SJCRH30 (cell line): ENCODE measurements at places on chromosomes 6 and 20.

DNA sequence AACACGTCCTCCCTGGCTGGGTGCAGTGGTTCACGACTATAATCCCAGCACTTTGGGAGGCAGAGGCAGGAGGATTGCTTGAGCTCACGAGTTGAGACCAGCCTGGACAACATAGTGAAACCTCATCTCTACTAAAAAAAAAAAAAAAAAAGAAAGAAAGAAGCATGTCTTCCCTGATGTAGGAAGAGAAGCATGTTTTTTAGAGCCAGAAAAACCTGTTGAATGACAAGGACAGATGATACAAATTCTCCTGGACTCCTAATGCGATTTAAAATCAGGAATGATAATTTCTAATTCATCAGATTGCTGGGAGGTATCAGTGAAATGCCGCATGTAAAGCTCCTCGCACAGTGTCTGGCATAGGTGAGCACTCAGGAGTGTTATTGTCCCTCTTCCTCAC, 23.7 kb upstream of the SEC63 start:
- DNase-seq: no peak

DNA sequence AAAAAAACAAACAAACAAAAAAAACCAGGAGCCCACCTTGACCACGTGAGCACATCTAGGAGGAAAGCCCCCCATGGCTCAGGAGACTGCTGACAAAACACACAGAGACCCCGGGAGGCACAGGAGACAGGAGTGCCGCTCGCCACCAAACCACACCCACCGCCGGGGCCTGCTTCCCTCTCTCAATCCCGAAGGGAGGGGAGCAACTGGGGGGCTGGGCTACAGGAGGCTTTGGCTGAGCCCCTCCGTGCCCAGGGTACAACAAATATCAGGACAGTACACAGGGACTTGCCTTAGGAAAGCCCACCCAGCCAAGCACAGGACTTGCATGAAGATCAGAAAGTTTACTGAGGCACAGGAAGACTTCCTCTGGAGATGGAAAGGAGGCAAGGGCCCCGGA, 102.5 kb downstream of the TAF4 start:
- no peak for DNase-seq

- DNase-seq: no peak
These were observed 893 bp downstream of the POLR1H start for GRCh38 chr6:30061858-30062458.

DNA sequence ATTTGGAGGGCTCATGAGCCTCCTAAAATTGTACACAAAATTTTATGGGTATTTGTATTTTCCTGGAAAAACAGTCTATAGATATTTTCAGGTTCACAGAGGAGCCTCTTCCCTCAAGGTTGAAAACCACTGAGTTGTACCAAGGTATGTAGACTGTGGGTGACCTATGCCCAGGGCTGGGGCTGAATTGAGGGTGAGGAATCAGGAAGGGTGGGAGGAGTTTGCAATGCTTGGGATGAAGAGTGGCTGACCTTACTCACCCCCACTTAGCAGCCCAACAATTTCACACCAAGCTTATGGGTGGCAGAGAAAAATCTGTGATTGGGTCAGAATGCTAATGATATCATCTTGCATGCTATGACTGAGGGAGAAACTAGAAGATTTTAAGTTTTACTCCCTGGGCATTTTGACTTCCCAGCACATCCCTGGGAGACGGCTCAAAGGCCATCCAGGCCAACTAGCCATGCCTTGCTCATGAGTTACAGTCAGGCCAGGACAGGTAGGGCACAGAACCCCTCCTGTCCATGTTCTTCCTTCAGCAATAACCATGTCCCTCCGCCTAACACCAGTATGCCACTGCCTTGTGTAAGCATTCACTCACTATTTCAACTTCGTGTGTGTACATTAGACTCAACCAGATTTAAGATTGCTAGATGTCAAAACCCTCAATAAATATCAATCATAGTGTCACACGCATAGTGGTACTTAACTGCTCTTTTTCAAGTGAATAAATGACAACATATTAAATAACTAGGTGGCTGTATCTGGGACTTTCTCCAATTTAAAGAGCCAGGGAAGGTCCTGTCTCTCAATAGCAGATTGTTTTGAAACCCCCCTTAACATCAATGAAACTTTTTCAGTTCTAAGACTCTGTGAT, 16.6 kb downstream of the ADTRP start:
- no peak for DNase-seq

GRCh38 chr6:22251348-22251747, 45.5 kb downstream of the PRL start:
- DNase-seq: no peak

DNA sequence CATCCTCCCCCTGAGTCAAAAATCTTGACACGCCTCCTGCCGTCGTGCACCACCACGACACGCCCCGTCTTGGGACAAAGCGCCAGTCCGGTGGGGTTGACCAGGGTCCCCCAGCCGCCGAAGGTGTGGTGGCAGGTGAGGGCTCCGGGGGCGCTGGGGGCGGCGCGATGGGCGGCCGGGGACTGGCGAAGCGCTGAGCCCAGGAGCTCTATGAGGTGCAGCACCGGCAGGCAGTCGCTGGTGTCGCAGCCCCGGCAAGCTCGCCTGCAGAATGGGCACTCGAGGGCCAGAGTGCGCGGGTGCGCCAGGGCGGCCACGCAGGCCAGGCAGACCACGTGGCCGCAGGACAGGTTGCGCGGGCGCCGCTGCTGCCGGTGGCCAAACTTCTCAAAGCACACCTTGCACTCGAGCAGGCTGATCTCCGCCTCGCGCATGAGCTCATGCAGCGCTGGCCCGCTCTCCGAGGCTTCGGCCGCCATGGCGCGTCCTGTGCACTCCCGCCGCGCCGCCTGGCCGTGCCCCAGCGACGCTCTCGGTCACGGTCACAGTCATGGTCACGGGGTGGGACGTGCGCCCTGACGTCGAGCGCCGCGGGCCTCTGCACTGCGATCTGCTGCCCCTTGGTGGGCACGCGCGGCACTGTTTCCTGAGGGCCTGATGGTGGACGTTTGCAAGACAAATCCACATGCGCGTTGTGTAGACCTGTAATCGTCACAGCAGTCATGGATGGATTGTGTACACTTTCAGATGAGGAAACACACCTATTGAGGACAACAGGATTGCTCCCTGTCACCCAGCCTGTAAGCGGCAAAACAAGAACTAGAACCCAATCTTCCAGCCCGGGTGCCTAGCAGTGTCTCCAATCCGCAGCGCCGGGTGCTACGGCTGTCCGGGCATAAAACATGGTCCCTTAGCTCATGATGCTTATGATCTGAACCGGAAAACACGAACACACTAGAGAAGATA, at the start of gene NHLRC1:
TSS of gene NHLRC1 (minus strand) at position 550 of the 966 bp plus-strand sequence. CDS start at position 479, 71 bp downstream.
- DNase-seq: no peak

DNA sequence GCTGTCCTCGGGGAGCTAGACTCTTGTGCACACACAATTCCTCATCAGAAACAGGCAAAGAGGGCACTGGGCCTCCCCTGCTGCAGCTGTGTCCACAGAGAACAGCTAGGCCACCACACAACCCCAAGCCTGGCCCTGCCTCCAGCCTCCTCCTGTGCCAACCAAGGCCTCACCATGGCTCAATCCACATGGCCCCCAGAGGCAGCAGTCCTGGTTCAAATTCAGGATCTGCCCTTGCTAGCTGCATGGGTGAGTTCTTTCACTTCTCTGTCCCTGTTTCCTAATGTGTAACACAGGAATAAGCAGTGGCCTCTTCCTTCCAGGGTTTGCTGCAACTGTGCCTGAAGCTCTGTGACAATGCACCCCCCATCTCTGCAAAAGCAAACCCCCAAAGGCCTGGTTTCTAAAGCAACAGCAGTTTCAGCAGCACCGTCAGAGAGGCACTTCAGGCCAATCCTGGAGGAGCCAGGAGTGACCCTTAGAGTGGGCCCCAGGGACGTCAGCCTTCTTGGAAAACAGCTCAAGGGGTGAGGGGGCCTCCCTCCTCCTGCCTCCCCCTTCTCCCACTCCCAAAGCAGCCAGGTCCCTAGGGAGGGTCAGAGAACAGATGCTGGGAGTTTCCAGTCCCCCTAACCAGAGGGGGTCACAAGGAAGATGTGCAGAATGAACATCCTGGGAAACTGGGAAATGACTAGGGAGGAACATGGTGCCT, 2.2 kb downstream of the ADISSP start:
- no peak for DNase-seq

GRCh38 chr20:42484790-42485375, 704.8 kb downstream of the PTPRT start:
- no peak for DNase-seq

DNA sequence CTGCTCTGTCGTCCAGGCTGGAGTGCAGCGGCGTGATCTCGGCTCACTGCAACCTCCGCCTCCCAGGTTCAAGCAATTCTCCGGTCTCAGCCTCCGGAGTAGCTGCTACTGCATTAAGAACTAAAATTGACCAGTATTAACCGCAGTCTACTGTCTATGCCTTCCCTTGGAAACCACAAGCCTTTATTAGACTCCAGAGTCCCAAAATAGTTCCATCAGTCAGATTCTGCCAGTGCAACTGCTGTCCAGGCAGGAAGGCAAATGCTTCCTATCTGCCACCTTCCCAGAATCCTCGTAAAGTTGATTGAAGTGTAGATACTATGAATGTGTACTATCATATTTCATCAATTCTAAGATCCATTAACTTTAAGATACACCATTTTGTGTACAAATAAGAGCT, 16.7 kb downstream of the KAT14 start:
- DNase-seq: no peak

- no peak for DNase-seq
These were observed 10.1 kb downstream of the DNTTIP1 start for GRCh38 chr20:45801851-45802250.

DNA sequence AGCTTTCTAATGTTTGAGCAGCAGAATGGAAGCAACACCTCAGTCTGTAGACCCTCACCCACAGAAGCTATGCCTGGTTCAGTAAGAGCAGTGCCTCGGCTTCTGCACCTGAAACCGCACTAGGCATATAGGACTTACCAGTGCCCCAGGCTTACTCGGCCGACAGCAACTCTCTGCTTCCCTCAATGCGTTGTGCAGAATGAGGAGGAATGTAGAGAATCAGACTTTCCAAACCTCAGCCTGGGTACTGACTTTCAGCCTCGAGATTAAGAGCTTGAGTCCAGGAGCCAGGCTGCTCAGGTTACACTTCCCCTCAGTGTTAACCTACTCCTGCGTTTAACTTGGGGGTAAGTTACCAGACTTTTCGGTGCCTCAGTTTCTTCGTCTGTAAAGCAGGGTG, 8.6 kb downstream of the EYA2 start:
- peak; percentile 45 for DNase-seq

DNA sequence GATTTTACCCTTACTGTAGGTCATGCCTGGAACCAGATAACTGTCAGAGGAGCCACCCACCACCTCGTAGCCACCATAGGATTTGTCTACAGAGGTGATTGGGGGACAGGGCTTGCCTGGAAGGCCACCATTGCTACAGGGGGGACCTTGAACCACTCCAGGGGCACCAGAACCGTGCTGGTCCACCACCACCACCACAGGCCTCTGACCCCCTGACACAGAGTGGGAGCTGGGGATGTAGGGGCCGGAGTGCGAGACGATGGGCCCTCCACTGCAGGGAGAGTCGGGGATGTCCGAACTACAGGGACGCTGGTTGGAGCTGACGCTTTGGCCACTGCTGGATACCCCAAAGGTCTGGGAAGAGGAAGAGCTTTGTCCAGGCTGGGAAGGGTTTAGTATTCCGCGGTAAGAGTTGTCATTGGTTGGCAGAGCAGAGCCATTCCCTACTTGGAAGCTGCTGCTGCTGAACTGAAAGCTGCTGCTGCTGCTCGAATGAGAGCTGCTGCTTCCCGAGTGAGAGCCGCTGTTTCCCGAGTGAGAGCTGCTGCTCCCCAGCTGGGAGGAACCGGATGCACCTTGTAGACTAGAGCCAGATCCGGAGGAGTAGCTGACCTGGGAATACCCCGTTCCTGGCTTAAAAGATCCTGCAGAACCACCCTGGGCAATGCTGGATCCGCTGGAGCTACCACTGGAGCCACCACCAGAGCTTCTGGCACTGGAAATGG, 2.2 kb downstream of the PSORS1C1 start:
- DNase-seq: no peak

DNA sequence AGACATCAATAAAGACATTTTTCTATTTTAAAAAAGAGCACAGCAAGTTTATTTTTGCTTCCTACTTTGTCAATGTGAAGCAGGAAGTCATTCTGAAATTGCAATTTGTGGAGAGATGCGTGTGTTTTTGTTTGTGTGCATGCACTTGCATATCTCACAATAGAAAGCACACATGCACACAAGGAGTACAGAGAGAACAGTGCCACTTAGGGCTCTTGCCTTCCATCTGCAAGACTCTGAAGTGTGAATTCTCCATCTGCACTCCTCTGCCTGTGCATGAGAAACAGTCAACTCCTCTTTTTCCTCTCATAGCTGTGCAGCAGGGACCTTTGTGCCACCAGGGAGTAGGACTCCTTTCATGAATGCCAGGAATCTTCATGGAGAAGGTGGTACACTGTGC, 316.3 kb upstream of the CNR1 start:
- no peak for DNase-seq

GRCh38 chr6:148514091-148514845, 171.6 kb downstream of the SASH1 start:
- no peak for DNase-seq

DNA sequence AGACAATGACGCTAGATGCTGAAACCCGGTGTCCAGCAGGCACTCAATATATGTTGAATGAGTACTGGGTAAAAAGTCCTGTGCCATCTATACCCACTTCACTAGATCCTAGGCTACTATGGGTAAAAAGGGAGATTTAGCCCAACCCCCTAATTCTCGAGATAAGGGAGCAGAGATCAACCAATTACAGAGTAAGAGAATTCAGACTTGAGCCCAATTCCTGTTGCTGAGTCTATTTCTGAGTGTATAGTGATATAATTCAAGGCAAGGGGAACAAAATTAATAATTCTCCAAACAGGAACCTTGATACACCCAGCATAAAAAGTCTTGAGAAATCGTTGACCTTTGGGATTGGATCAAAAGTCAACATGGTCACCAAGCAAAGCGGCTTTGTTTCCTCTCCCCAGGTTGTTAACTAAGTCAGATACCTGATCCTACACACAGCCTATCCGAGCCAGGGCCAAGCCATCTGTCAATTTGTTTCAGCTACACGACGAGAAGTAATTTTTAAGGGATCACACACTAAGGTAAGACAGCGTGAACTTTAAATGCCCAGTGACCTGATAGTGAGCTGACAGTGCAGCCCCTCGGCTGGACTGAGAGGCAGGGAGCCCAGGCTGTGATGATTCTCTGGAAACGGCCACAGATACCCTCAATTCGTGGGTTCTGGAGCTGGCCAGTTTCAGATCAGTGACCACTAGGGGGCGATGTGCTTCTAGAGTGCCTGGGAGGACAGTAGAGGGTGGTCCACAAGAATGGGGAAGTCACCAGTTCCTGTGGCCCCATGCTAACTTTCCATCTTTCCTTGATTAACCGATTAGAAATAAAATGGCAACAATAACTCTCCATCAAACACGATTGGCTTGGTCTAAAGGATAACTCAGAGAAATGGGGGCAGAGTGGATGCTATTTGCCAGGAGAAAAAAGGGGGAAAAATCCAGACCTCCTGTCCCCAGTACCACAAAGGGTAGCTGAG, 46.2 kb downstream of the SLC22A23 start:
- peak; percentile 77 for DNase-seq

- no peak for DNase-seq
These were observed 4.6 kb upstream of the DST start for GRCh38 chr6:56647172-56647762.

GRCh38 chr20:53655625-53656292, 62.1 kb upstream of the ZNF217 start:
- DNase-seq: no peak

- no peak for DNase-seq
These were observed 59.7 kb upstream of the SMIM29 start for GRCh38 chr6:34308483-34308882.

GRCh38 chr6:143337201-143337949, 113.1 kb downstream of the ADAT2 start:
- peak; percentile 57 for DNase-seq
